Colonic mucosa (tissue), 4 donors: ENCODE measurements at places on chromosomes 7 and 10. TPM values are rescaled to one million over a fixed set of nuclear protein-coding genes. Genes with fewer than 3 reads are reported as not detected.

LIPA gene
- 30.4 TPM for total RNA-seq

PTCD1 gene
- 7.6 TPM for total RNA-seq

TFEC gene
- total RNA-seq: 2.9 TPM

LIPN gene
- total RNA-seq: not detected

TMEM140 gene
- total RNA-seq: 11.9 TPM

ZNF37A gene
- total RNA-seq: 9.1 TPM

TRIM50 gene
- total RNA-seq: not detected

GJD4 gene
- total RNA-seq: not detected

AKR1C4 gene
- total RNA-seq: not detected

TRPV5 gene
- total RNA-seq: not detected

BET1 gene
- 22.5 TPM for total RNA-seq

TAS2R39 gene
- total RNA-seq: not detected

BMS1 gene
- 11.4 TPM for total RNA-seq

NEBL gene
- 26.6 TPM for total RNA-seq

TFR2 gene
- total RNA-seq: 1.8 TPM

PTF1A gene
- total RNA-seq: not detected

FAM20C gene
- 18.9 TPM for total RNA-seq

SPDYE9 gene
- total RNA-seq: not detected

ZNF727 gene
- 1.2 TPM for total RNA-seq

BAG3 gene
- total RNA-seq: 30.4 TPM

CHAT gene
- total RNA-seq: 1.2 TPM

TAS2R41 gene
- not detected for total RNA-seq

CPA2 gene
- total RNA-seq: 5.2 TPM

SCD gene
- 513 TPM for total RNA-seq

EFCAB10 gene
- not detected for total RNA-seq

ANKRD61 gene
- not detected for total RNA-seq

GCK gene
- total RNA-seq: 0.19 TPM

TEX36 gene
- not detected for total RNA-seq

TMEM139 gene
- total RNA-seq: 18.4 TPM

SRRM3 gene
- total RNA-seq: 0.64 TPM

NPFFR1 gene
- 0.08 TPM for total RNA-seq

RSPH10B2 gene
- total RNA-seq: not detected

ABCC2 gene
- total RNA-seq: 0.45 TPM

GARIN1A gene
- 0.85 TPM for total RNA-seq

ADAMTS14 gene
- 0.93 TPM for total RNA-seq

PRF1 gene
- total RNA-seq: 1.3 TPM

ERVW-1 gene
- not detected for total RNA-seq

ACSM6 gene
- total RNA-seq: not detected

HGF gene
- 0.96 TPM for total RNA-seq

GNAT3 gene
- not detected for total RNA-seq

HECW1 gene
- total RNA-seq: 0.40 TPM

PNLIPRP1 gene
- 2.5 TPM for total RNA-seq

SYT15 gene
- total RNA-seq: 1.2 TPM

APBB1IP gene
- 2.8 TPM for total RNA-seq

AVPI1 gene
- 34.8 TPM for total RNA-seq

SCART1 gene
- 1.6 TPM for total RNA-seq

KDM7A gene
- 14.7 TPM for total RNA-seq

STAG3 gene
- total RNA-seq: 3.8 TPM
